Thyroid gland (tissue), 4 donors: ENCODE measurements at places on chromosomes 1 and 21. TPM values are rescaled to one million over a fixed set of nuclear protein-coding genes. Genes with fewer than 3 reads are reported as not detected.

- no peak for DNase-seq
These were observed 557 bp downstream of the EMC1 start for GRCh38 chr1:19250629-19251304.

DNA sequence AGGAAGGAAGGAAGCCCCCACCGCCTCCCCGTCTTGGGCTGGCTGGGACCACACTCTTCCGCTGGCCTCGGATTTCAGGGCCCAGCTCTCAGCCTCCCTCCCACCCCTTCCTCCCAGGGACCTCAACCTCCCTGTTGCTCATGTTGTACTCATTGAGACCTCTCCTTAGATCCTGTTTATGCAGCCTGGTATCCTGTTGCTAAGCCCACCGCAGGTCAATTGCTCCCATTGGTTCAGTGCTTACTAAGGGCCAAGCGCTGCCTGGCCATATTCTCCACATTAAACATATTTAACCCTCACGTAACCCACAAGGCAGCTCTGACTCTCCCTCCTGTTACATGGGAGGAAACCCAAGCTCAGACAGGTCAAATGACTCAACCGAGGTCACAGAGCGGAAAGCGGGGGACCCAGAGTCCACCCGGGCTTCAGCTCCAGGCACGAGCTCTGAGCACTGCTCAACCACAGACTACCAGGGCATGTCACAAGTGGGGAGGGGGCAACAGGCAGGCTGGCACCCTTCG, 23.2 kb upstream of the H6PD start:
- DNase-seq: no peak

DNA sequence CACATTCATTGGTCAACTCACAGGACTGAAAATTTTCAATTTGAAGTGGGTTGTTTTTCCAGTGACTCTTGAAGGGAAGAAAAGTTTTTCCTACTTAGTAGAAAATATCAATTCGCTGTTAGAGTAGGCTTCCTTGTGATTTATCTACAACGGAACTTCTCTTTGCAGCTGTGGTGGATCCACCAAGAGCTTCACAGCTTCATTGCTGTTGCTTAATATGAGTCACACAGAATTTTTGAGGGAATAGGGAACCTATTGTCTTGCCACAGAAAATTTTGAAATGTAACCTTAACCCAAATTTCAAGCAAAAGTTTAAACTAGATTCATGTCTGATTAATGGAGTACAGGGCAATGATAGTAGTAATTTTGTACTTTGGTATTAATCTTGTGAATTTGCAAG, 58.4 kb upstream of the IFI44L start:
- DNase-seq: no peak

GRCh38 chr1:235023711-235024439, 104.8 kb downstream of the TOMM20 start:
- DNase-seq: no peak

DNA sequence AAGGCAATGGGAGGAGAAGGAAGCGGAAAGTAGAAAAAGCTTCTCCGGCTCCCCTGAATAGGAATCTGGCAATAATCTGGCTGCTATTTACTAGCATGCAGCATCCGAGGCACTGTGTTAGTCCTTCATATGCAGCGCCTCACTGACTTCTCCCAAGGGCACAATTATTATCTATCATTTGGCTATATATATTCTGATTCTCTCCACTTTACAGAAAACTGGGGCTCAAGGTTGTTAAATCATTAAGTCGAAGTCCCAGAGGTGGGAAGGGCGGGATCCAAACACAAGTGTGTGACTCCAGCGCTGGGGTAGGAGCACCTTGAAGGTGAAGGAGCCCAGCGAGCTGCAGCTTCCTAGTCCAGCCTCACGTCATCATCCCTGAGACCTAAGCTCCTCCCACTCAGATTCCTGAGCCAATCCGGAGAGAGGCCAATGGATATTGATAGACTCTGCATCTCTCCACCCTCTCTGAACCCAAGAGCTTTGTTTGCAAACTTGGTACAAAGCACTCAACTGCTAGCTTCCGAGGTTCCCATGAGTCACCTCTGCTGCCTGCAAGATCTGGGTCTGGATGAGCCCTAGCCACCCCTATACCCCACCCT, 16.6 kb upstream of the EYA3 start:
- DNase-seq: peak; percentile 40

GRCh38 chr1:118988186-118989005, at the start of gene TBX15:
Gene TBX15 (minus strand): TSS chr1:118988343. CDS start chr1:118987795, 548 bp downstream.
- no peak for DNase-seq

DNA sequence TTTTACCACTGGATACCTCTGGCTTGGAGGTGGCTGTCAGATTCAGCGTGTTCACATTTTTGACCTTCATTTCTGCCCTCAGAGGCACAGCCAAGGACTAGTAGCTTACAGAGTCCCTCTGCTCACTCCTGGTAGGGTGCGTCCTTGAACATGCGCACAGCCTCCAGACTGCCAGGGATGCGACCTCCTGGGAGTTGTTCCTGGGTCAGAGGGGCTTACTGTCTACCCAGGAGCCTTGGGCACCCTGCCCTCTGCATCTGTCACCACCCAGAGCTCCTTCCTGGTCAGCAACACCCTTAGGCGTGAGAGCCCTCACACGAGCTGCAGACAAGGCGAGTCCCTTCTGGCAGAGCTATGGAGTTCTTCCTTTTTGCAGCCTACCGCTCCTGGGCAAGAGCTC, 1.7 kb downstream of the SLX9 start:
- DNase-seq: no peak

GRCh38 chr1:33410091-33410701, 20.7 kb downstream of the PHC2 start:
- no peak for DNase-seq

DNA sequence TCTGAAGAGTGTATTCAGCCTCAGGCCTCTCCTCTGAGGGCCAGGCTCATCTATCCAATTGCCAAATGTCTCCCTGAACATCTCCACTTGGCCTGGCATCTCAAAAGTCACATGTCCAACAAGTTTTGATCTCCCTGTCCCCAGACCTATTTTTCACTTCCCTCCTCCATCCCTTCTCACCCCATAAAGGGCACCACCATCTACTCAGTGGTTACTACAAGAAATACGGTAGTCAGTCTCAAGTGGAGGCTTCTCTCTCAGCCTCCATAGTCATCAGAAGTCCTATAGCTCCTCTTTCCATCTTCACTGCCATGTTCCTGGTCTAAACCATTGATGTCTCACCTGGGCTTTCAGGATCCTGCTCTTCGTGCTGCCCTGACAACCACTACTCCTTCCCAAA, 82.5 kb upstream of the EDN2 start:
- DNase-seq: no peak

- DNase-seq: peak; percentile 96
These were observed 10.8 kb upstream of the FAAP20 start for GRCh38 chr1:2205191-2205952.

GRCh38 chr1:35886577-35887431, 3.8 kb downstream of the AGO1 start:
- no peak for DNase-seq

DNA sequence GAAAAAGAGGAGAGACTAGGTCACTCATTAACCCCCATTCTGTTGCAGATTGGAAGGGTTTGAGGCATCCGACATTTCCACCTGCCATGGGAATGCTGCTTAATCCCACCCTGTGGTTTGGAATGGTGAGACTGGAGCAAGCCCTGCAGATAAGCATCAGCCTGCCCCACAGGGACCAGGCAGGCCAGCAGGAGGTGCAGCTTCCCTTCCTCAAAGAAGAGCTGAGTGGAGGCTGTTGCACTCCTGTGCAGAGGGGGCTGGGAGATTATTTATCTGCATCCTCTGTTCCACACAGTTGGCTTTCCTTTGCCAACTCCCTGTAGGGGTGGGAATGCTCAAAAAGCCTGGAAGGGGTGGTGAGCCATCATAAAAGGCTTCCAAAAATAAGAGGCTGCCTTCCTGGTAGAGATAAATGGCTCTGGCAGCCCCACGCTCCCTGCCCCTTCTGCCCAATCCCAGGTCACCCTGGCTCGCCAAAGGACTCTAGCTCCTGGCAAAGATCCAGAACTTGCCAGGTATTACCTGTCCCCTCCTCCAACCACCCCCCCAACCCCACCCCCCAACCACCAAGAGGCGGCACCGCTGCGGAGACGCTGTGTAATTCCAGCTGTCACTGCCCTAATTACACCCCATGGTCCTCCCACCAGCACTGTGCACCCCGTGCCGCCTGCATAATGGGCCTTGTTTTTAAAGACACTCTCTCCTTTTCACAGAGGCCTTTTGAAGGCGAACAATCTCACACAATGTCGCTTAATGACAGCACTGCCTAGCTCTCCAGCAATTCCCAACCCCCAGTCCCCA, 83.0 kb upstream of the ZC3H12A start:
- no peak for DNase-seq

DNA sequence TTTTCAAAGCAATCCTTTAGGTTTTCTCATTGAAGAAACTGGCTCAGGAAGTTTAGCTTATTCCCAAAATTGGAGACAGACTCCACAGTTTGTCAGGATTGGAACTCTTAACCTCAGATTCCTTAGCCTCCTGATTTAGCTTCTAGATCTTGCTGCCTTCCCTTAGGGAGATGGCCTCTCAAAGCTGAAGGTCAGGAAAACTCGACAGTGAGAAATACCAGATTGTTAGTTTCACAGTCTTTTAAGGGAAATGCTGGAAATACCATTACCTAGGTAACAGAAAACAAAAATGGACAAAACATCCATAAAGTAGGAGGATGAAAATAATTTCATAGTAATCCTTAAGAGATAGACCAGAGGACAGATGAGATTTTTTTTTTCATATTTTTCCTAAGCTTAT, 7.8 kb downstream of the RASAL2 start:
- no peak for DNase-seq

DNA sequence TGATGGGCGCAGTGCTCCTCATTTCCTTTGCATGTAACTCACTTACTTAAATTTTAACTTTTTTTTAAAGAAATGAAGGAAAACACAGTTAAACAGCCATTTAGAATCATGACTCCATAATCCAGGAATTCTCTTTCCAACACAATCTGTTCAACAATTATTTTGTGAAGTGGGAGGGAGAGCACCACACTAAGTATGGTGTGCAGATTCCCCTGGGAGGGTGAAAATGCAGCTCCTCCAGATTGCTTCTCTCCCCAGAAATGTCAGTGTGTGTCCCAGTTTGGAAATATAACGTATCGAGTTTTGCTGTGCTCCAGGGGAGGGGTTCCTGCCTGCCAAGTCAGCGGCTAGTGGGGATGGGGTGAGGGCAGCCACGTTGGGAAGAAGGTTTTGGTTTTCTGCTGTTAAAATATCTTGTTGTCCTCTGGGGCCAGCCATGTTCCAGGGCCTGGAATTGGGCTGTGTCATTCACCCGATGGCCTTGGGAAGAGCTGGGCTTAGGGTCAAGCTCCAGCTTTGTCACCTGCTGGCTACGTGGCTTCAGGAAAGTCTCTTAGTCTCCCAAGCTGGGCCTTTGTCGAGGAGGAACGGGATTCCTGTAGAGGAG, 17.3 kb upstream of the DISP3 start:
- DNase-seq: no peak

- peak; percentile 61 for DNase-seq
These were observed 615 bp downstream of the CLIC4 start for GRCh38 chr1:24745711-24746413.

GRCh38 chr1:243407284-243408018, 151.6 kb downstream of the SDCCAG8 start:
- no peak for DNase-seq

DNA sequence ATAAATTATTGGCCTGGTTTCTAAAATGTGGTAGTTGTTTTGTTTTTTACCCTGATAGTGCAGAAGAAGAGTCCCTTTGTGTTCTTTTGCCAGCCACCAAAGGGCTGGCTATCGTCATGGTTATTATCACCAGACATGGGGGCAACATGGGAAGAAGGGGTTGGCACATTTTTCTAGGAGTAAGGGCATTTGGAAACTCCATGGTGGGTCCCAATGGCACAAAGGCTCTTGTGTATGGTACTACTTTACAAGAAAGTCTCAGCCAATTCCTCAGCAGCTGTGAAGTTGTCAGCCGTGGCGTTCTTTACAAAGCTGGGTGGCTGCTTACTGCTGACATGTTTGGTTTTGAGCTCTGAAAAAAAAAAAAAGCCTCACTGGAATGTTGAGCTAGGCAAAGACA, 330.4 kb upstream of the ESRRG start:
- no peak for DNase-seq

DNA sequence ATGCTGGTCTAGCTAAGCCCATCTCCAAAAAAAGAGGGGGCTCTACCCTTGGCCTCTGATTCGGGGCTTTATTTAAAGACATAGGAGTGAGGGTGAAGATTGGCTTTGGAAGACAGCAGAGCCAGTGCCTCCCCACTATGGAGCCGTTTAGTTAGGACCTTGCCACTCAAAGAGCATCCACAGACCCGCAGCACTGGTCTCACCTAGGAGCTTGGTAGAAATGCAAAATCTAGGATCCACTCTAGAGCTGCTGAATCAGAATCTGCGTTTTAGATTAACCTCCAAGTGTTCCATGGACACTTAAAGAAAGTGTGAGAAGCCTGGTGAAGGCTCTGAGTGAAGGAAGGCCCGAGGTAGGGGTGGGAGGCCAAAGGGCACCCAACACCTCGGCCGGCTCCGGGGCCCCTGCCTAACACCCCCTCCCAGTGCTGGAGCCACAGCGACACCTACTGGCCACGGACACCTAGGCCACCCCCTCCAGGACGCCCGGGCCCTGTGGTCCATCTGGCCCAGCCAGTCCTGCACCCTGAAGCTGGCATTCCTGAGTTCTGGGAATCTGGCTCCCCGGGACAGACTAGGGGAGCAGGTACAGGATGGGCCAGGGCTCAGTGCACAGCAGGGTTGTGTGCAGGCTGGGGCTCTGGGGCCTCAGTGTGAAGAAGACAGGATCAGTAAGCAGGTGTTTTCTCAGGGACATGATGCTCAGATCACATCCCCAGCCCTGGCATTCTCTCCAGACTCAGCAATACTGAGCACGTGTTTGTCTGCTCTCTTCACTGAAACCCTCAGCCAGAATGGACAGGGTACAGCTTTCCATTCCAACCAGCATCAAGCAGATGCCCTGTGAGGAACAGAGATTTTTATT, 79.2 kb downstream of the TMEM53 start:
- DNase-seq: peak; percentile 78

GRCh38 chr1:45803299-45803780, at the start of gene MAST2:
Gene MAST2 (plus strand): TSS chr1:45803612. CDS start chr1:45803896, 284 bp downstream.
- peak; percentile 88 for DNase-seq

DNA sequence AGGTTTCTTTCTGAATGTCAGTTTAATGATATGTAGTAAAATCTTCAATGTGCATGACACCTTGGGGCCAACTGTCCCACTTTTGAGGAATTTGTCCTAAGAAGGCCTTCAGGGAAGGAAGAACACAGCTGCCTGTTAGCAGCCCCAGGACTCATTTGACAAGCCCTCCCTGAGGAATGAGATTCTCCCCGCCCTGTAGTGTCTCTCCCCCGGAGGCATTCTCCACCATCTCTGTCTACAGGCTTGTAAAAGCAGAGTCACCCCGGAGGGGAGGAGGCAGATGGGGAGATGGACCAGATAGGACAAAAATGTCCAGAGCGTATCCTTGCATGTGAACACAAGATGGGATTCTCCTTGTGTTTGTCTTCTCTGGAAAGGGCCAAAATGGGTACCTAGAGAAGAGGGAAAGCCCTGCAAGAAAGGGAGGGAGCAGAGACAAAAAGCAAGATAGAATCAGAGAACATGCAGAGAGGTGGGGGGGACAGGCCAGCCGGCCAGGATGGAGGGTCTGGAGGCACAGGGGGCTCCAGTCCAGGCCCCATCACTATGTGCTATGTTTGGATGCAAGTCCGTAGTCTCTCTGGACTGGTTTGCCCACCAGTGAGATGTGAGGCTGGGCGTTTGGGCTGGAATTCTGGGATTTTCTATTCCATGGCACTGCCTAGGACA, 12.0 kb upstream of the WNT3A start:
- no peak for DNase-seq

The PLEKHN1 gene
- 0.27 TPM for total RNA-seq

The KRTAP10-3 gene
- not detected for total RNA-seq

The KAZN gene
- total RNA-seq: 15.6 TPM

The RCAN1 gene
- 24.5 TPM for total RNA-seq

The PRAMEF5 gene
- total RNA-seq: not detected

The XCL1 gene
- 0.81 TPM for total RNA-seq

The CELSR2 gene
- total RNA-seq: 41.3 TPM

The HEYL gene
- 17.0 TPM for total RNA-seq

The KCNC4 gene
- 4.7 TPM for total RNA-seq
